ENCODE measurements at places on chromosomes 7 and 10.

DNA sequence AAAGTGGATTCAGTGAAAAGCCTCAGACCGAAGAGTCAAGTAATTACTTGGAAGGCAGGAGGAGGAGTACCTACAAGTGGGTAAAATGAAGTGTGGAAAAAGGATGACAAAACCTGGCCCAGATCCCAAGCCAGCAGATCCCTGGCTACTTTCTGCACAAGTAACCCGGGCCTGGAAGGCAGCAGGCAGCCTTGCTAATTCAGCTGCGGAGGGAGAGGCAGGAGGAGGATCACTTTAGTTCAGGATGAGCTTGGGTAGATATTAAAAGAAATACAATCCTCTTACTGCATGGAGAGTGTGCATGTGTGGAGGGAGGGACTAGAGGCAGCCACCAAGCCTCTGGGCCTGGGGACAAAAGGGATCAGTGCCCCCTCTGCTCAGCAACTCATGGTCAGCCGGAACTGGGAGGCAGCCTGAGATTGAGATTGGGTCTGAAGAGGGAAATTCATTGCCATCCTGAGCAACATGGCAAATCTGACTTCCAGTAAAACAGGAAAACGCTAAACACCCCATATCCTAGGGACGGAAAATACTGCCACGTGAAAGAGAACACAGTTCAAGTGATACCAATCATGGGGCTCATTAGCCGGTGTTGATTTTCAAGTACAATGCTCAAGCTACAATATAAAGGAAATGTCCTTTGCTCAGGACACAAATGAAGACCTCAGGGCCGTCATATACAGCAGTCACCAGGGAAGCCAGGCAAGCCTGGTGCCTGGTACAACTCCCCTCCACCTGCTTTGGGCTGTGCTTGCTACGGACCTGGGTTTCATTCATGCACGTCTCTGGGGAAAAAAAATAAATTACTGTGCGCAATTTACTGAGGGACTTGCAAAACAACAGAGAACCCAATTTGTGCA is 1.3 kb downstream of the AMPH start:
- no peak for DNase-seq

DNA sequence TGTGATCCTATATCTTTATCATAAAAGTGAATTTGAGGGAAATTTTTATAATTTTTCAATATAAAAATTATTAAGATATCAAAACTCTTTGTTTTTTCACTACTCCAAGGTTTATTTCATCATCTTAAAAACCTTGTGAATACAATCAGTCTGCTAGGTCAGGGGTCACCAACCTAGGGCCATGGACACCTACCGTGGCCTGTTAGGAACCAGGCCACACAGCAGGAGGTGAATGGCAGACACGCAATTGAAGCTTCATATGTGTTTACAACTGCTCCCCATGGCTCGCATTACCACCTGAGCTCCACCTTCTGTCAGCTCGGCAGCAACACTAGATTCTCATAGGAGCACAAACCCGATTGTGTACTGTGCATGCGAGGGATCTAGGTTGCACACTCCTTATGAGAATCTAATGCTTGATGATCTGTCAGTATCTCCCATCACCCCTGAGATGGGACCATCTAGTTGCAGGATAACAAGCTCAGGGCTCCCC is 271.2 kb upstream of the C7orf33 start:
- no peak for DNase-seq

GRCh38 chr7:136865236-136865635 is 3.2 kb upstream of the CHRM2 start:
- no peak for DNase-seq

- DNase-seq = no peak
Observed at GRCh38 chr10:86062647-86063145, 303.9 kb downstream of the GRID1 start.
